NCI-H446 treated with DMSO at 0.1 percent for 48 hours (cell line): ENCODE measurements at places on chromosomes 11 and 22.
A peak's percentile ranks its signal among the peaks of the same experiment; 100 is the strongest.

DNA sequence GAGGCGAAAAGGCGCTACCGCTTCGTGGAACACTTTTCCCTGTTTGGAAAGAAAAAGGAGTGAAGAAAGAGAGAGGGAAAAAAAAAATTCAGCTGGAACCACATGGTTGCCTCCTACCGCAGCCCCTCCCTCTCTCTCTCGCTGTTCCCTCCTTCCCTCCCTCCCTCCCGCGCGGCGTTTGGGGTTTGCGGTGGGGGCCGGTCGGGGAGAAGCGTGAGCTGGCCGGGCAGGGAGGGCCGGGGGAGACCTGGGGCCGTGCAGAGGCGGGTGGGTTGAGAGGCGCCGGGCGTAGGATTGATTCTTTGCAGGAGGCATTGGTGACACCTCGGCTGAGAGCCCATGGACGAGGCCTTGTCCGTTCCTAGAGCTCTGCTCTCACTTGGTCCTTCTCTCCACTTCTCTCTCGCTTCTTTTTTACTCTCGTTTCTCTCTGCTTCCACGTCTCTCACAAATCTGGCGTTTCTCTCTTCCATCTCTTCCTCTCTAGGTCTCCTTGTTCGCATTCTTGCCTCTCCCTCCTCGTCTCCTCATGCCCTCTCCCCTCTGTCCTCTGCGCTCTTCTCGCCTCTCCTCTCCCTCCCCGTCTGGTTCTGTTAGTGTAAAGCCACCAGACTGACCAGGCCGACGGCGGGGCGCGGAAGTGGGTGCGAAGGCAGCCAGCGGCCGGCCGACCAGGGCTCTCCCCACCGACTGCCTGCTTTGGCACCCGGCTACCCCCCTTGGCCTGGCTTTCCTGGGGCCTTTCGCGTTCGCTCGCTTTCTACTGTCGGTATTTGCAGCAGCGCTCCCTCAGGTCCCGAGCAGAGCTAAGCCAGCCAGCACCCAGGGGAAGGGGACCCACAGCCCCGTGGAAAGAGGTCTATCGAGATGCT is at the start of gene CLMP:
CLMP (minus strand) TSS at position 61 of the 872 bp plus-strand sequence. CDS start 308 bp downstream, outside the sequence.
- no peak for DNase-seq

- DNase-seq: no peak
These were observed 895 bp upstream of the DAGLA start for GRCh38 chr11:61679296-61679695.

DNA sequence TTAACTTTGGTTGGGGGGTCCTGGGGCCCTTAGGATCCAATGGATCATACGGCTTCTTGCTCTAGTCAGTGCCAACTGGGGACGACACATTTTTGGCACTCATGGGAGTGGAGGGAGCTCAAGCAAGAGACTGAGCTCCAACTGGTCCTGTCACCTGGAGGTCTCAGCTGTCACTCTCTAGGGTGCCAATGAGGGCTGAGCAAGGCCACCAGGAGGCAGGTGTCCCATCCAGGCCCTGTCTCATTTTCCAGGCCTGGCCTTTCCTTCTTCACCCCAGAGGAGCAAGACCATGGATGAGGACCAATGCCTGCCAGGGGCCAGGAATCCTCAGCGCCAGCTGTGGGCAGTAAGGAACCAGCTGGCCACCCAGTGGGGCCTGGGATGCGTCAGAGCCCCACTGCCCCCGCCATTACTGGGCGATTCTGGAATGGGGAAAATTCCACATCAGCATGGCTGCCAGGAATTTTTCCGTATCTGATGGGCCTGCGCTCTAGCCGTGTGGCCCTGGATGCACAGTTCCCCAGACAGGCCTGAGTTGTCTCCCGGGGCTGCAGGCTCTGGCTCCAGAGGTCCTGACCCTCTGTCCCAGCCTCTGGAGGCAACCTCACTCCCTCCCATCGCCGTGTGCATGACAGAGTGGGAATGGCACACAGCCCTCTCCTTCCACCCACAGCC is 669 bp upstream of the GAL3ST1 start:
- no peak for DNase-seq

DNA sequence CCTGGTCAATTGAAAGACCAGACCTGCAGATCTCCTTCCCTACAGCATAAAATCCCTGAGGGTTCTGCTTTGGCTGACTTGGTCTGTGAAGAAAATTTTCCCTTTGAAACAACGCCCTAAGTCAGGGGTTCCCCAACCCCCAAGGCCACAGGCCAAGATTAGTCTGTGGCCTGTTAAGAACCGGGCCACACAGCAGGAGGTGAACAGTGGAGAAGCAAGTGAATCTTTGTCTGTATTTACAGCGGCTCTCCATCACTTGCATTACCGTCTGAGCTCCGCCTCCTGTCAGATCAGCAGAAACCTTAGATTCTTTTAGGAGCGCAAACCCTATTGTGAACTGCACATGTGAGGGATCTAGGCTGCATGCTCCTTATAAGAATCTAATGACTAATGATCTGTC is 38.2 kb downstream of the CCDC83 start:
- DNase-seq: no peak

GRCh38 chr22:28629420-28630176 is 50.0 kb downstream of the TTC28 start:
- no peak for DNase-seq

DNA sequence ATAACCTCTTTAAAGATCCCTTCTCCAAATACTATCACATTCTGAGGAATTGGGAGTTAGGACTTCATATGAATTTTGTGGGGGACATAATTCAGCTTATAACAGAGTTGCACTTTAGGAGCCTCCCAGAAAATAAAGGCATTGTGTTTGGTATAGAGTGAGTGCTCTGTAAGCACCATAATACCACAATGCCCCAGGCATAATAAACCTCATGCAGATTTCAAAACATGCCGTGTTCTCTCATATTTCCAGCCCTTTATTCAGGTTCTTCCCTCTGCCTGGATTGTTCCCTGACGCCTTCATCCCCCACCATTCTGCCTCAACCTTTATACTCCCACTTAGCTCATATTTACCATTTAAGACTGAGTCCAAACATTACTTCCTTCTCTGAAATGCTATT is 398.8 kb upstream of the FAT3 start:
- no peak for DNase-seq

DNA sequence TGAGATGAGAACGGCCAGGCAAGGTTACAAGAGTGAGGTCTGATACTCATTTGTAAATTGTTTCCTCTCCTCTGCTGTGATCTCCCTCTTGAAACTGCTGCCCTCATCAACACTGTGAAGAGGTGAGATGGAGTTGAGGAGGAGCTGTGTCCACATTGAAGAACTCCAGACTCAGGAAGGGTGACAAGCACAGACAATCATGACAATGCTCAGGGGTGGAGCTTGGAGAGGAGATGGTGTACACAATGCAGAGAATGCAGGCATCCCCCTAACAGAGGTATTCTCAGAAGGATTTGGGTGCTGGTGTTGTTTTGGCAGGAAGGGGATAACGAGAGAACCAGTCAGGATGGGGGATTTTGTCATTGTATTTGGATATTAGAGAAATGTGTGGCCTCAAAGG is 21.5 kb upstream of the MMP7 start:
- no peak for DNase-seq

DNA sequence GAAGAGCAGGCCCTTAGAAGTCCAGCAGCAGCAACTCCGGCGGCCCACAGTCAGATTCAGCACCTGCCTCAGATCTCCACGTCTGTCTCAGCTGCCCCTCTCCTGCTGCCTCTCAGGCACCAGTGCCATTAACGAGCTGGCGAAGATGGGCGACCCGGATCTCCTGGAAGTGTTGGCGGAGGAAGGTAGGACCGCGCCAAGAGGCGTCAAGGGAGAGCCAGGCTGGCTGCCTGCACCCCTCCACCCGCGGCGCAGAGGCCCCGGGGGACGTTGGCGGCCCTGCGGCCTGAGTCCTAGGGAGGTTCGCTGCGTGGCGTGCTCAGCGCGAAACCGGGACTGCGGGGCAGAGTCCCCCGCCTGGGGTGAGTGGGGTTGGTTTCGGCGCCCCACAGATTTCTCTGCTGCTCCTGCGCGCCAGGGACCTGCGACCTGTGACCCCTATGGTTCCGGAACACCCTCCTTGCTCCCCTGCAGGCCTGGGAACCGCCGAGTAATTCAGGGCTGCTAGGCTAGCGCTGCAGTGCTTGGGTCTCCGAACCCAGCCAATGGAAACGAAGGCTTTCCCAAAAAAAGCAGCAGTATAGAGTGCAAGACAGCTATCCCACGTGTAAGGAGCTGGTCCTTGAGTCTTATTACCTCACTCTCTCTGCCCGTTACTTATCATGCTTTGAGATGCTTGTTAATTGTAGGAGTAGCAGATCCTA is 615 bp downstream of the ANO5 start:
- DNase-seq: no peak

- DNase-seq: no peak
These were observed 491.8 kb downstream of the TMEM135 start for GRCh38 chr11:87529486-87529885.

DNA sequence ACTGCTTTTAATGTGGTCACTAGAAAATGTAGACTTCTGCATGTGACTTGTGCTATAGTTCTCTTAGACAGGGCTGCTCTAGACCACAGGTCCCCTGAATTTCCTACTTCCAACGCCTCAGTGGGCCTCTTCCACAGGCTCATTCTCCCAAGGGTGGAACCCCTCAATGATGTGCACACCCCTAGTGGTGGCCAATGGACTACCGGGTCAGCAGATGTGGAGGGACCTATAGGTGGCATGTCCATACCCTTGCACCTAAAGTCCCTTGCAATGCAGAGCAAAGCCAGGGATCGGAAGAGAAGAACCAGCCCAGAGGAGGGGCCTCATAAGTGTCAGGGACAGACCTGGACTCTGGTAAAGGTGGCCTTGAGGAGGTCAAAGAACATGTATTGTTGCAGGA is 20.0 kb downstream of the MMP13 start:
- no peak for DNase-seq

GRCh38 chr22:37117092-37117491 is 7.6 kb upstream of the TMPRSS6 start:
- DNase-seq: no peak

GRCh38 chr22:30206944-30207343 is 39.6 kb downstream of the LIF start:
- no peak for DNase-seq

GRCh38 chr11:66509131-66509561 is 1.3 kb upstream of the BBS1 start:
- no peak for DNase-seq

GRCh38 chr22:30025221-30025620 is 55.0 kb upstream of the HORMAD2 start:
- DNase-seq: no peak

DNA sequence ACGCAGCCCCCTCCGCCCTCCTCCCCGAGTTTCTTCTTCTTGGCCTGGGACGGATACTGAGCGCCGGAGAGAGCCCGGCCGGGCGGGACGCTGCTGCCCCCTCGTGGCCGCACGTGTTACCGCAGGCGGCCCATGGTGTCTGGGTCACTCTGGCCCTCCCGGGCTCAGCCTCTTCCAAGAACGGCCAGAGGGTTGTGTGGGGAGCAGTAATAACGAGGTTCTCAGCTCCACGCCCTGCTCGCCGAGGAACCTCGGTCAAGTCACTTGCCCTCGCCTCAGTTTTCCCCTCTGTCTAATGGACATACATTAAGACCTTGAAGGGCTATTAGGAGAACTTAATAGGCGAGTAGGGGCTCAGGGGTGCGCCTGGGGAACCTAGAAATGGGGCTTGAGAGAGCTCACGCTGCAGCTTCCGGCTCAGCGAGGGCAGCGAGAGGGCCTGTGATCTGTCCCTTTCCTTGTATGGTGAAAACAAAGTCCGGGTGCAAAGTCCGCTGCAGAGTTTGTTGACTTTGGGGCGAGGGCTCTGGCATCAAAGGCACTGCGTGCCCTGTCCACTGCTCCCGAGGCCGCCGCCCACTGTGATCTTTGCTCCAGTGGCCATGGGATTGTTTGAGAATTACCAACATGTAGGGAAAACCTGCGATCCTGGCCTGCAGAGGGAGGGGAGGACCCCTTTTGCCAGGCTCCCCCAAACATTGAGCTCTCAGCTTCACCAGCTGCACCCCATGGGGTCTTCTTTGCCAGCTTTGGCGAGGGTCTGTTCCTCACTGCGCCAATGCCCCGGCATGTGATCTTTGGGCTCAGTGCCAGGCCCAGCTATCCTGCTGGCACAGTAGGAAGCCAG is 14.4 kb upstream of the LRP5 start:
- peak; percentile 37 for DNase-seq

DNA sequence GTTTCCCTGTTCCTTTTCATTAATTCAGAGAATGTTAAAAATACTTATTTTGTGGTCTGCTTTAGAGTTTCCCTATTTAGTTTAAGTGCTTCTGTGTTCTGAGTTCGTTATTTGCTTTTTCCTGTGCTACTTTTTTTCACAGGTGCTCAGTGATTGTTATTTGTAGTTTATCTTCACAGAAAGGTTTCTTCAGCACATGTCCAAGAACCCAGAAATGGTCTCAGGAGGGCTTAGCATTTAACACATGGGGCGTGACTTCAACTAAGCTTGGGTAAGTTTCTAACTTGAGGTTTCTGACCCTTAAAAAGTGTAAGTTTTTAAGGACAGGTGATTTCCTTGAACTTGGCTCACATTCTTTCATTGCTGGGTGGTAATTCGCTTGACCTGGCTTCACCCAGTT is 157.3 kb downstream of the AASDHPPT start:
- DNase-seq: no peak

DNA sequence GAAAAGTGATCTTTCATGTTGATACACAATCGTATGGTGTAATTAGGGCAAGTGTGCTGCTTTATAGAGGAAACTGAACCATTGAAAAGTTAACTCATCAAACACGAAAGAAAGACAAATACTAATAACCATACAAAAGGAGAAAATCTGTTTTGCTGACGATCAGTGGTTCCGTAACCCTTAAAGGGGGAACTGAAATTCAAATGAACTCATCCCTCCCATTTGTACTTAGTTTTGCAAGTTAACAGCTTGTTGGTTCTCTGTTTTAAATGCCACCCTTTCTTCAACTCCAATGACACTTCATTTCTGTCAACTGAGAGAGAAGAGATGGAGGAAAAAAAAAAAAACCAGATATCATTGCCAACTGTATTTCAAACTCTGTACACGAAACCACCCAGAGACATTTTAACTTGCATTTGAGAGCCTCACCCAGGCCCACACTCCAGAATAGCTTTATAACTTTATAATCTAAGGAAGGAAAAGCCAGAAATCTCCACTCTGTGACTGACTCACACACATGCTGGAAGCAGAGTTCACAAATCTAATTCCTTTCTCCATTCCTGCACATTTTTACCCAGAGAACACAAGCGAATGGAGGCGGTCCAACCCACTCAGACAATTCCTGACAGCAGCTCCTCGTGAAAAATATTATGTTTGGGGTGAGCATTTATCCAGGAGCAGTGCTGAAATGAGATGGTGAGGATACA is 17.4 kb upstream of the CSNK2A3 start:
- DNase-seq: no peak

GRCh38 chr22:30217698-30218560 is 28.6 kb downstream of the LIF start:
- no peak for DNase-seq

DNA sequence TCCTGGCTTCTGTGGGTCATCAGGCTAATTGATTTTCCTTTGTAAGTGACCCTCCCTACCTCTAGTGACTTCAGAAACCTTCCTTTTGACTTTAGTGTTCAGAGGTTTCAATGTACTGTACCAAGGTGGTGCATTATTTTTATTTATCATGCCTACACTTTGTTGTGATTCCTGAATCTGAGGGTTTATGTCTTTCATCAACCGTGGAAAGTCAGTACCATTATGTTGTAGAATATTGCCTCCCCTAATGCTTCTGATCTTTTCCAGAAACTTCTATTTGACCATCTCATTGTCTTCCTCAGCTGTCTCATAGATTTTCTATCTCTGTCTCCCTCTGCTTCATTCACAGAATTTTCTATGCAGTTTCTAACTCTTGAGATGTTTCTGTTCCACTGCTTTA is 105.5 kb downstream of the KCNQ1OT1 start:
- no peak for DNase-seq
